ENCODE measurements at places on chromosomes 2 and 18.

DNA sequence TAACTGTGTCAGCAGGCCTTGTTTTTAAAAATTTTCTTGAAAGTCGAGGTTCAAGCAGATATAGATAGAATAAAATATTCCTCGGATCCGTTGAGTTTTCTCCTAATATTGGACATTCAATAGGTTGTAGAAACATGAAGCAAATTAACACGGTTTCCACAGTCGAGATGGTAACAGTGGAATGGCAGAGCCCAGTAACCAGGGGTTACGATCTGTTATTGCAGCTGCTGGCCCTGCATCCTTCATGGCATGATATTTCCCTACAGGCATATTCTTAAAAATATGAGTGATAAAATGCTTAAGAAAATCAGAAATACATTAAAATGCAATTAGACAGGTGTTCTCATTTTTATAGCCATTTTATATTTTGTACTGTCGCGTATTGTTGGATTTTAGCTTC, 117.6 kb downstream of the SNTG2 start:
- DNase-seq, result no peak

DNA sequence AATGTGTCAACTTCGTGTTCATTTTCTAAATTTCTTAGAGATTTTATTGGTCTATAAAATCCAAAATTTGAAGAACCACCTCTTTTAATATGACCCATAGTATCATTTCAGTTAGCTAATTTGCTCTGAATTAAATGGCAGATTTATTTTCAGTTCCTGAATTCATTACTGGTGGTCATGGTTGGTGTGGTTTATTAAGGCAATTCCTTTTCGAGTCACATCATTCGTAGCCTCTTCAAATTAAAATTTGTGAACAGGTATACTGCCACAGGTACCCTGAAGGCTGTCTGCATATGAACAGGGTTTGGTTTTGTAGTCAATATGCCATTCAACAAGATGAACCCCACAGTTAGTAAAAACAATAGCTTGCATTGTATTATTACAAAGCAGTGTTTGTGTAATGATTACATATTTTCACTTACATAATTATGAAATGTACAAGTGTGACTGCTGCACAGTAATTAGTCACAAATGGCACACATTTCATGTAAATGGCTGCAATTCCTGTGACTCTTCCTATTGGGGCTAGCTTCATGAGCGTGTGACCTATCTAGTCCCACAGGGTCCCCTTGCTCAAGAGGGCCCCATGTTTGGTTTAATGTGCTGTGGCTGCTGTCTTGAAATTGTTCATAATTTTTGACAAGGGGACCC, 48.9 kb downstream of the CDC42EP3 start:
- DNase-seq, result no peak

- DNase-seq, result peak; percentile 86
Measured at GRCh38 chr2:45274250-45274926, 265.1 kb upstream of the SIX2 start.

DNA sequence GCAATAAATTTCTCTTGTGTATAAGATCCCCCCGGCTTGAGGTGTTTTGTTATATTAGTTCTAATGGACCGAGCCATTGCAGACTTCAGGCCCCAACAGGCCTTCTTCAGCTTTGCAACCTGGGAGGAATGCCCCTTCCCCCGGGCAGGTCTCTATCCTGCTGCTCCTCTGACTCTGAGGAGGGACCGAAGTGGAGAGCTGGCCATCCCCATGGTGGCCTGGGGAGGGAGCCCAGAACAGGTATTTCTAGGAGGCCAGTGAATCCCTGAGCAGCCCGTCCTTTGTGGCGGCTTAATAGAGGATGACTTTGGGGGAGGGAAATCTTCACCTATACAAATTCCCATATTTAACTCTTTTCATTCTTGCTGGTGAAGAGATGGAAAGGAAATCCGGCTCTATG, 715.8 kb upstream of the SOX11 start:
- no peak for DNase-seq

GRCh38 chr2:185738679-185739472, at the start of gene FSIP2:
FSIP2 (plus strand) TSS chr2:185738804; CDS start chr2:185738895, 91 bp downstream.
- DNase-seq, result peak; percentile 71
